ENCODE measurements at places on chromosomes 16 and 17.

GRCh38 chr17:76434870-76435269 lies 18.1 kb downstream of the UBE2O start:
- no peak for DNase-seq
- no peak overlapping the region for H3K4me3 ChIP-seq
- H3K27me3 ChIP-seq, result no peaks in the 10 kb centered on the region
- H3K27ac ChIP-seq, result no peak overlapping the region

GRCh38 chr17:8012996-8013640 lies 10.7 kb downstream of the GUCY2D start:
- DNase-seq, result no peak
- H3K4me1 ChIP-seq, result peaks cover 15% of the 10 kb centered on the region
- H3K27me3 ChIP-seq, result peaks cover 23% of the 10 kb centered on the region
- H3K36me3 ChIP-seq, result no peaks in the 10 kb centered on the region
- no peak overlapping the region for H3K4me3 ChIP-seq

DNA sequence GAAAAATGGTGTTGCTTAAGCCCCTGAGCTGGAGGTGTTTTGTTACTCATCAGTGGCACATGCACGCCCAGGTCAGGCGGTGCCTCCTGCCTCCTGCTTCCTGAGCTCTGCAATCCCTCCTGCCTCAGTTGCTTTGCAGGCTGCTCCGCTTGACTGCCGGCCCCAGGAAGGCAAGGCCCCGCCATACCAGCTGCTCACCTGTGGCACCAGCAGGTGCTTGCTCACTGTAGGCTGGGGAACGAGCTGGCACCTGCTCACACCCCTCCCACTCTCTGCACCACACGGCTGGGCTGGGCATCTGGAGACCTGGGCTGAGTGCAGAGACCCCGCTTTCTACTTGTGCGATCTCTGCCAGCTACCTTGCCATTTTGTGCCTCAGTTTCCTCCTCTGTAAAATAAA lies 200.2 kb downstream of the RBFOX3 start:
- no peak for DNase-seq
- no peaks in the 10 kb centered on the region for H3K36me3 ChIP-seq
- H3K4me3 ChIP-seq, result no peak overlapping the region

GRCh38 chr16:49458656-49459445 lies 85.2 kb downstream of the C16orf78 start:
- no peak overlapping the region for H3K27ac ChIP-seq
- H3K4me1 ChIP-seq, result peaks cover 21% of the 10 kb centered on the region
- H3K4me3 ChIP-seq, result no peak overlapping the region
- peaks cover 3% of the 10 kb centered on the region for H3K36me3 ChIP-seq
- H3K27me3 ChIP-seq, result no peaks in the 10 kb centered on the region
- DNase-seq, result peak; percentile 13

Data from activated naive CD8-positive, alpha-beta T cell treated with anti-CD3 and anti-CD28 coated beads, Interleukin-2, amount 10 ng/mL, durations not matched to agents 7 days and 5 days (primary cell).